ENCODE measurements at places on chromosomes 12 and 14.

DNA sequence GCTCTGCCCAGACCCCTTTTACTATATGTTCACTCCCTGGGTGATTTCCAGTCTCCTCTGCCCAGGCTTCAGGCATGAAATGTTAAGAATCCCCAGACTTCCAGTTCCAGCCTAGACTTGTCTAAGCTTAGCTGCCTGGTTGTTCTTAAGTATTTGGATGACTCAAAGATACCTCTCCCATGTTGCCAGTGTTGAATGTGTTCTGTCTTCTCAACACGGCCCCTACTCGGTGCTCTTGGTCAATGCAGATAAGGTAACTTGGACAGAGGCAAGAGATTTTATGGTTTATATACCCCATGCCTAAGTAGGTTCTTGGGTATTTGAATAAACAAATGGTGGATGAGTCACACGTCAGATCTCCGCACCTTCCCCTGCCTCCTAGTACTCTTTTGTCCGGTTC is 13.6 kb downstream of the PIWIL1 start:
- DNase-seq, result no peak

DNA sequence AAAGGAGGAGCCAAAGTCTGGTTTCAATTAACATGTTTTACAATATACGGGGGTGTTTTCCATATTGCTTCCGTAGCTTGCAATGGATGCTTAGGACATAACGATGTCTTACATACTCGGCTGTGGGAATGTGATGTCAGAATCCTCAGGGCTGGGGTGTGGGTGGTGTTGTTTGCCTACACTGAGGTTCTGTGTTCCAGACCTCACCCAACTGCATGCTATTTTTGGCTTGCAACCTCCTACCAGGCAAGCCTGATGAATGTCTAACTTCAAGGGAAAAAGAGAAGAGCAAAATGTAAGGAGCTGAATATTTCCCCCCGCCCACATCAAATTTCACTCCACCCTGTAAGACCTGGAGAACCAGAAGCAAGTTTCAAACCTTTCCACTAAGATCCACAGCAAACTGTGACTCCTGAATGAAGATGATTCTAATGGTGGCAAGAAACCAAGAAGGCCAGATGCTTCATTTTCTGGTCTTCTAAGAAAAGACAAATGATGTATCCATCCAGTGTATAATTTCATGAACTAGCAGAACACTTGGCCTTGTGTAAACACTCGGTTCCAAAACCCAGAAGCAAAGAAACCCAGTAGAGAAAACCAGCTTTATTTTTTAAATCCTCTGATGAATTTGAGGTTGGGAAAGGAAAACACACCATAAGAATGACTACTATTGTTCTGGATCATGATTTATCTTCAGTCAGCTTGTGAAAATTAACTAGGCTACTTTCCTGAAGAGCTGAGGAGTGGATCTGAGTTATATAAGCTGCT is 227.9 kb downstream of the DACT1 start:
- no peak for DNase-seq

GRCh38 chr14:30242744-30243143 is 315.1 kb upstream of the PRKD1 start:
- DNase-seq, result no peak

DNA sequence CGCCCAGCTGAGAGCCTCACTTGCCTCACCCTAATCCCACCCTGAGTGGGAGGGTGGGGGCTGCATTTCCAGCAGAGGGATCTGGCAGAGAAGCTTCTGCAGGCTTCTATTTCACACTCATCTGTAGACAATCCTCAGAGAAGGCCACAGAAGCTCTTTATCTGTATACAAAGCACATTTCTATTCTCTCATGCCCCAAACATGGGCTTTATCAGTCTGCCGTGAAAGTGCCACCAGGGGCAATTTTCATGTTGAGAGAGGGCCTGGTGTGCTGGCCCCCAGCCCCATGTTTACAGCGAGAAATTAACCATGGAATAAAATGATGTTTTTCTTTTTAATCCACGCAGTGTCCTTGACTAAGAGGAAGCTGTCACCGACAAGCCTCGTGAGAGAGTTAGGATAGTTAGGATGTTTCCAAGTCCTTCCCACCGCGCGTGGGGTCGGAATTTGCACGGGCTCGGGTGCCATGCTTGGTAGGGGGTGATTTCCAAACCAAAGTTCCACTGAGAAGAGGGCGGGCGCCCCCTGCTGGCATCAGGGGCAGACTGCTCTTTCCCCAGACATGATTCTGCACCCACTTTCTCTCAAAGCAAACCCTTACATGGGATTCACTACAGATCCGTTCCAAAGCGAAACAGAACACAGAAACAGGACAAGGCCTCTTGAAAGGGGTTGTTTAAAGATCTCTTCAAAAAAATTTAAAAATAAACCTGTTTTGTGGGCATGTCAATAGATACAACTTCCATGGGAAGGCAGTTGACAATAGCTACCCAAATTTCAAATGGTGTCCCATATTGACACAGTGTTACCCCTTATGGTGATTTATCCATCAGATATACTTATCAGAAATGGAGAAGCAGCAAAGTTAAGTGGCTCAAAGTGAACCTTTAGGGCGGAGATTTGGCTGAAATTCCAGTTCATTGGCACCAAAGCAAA is 19.4 kb downstream of the BDKRB1 start:
- DNase-seq, result peak; percentile 78

GRCh38 chr14:74682169-74682952 is 30.5 kb downstream of the AREL1 start:
- no peak for DNase-seq

DNA sequence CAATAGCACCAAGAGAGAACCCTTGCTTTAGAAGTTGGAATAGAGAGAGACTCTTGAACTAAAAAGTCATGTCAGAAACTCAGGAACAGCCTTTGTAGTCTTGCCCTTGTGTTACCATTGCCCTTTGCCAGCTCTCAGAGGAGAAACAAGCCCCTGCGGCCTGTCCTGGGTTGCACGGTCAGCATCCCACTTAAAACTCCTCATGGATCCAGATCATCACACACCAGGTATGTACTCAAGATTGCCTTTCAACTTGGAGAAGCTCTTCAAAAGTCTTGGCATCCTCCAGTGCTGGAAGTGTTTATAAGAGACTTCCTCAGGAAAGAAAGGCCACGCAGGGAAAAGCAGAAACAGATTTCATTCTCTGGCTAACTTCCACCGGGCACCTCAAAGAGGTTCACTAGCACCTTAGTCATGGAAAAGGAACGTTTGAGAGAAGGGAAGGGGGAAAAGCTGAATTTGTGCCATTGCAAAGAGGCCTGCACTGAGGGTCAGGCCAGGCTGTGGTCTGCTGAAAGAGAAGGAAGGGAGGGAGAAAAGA is 594.2 kb downstream of the MED13L start:
- no peak for DNase-seq

GRCh38 chr12:68480526-68480925 is 130.2 kb upstream of the RAP1B start:
- DNase-seq, result no peak

- DNase-seq, result no peak
These were observed 4.7 kb downstream of the HOMEZ start for GRCh38 chr14:23281247-23281646.

DNA sequence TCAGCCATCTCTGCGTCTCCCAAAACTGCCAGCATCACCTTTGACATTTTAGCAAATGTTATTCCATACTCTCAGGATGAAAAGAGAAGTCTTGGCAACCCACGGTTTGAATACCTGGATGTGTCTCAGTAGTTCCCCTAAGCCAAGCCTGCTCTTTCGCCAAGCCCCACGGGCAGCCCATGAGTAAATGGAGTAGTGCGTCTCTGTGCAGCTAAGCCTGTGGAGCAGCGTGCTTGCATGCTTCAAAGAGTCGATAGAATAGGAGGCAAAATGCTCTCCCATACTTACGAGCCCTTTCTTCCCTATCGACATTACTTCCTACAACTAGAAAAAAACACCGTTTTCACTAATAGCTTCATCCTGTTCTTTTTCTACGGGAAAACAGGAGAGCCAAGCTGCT is 634.5 kb upstream of the TMEM132C start:
- no peak for DNase-seq

- no peak for DNase-seq
These were observed 20.9 kb upstream of the ATP5MC2 start for GRCh38 chr12:53696655-53697331.

DNA sequence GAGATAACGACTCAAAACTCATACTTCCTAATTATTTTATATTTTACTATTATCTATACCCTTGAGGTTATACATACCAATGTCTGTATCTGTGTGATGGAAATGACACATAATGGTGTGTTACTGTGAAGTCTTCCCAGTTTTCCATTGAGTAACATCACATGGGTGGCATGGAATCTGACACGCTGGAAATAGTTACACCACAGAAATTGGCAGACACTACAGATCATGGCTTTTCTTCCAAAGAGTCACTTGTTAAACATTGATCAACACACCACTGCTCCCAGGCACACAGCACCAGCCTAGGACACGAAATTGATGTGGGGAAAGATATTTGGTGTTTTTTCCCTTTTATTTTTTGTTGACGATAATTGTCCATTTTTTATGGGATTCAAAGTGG is 33.0 kb upstream of the VWF start:
- DNase-seq, result no peak

DNA sequence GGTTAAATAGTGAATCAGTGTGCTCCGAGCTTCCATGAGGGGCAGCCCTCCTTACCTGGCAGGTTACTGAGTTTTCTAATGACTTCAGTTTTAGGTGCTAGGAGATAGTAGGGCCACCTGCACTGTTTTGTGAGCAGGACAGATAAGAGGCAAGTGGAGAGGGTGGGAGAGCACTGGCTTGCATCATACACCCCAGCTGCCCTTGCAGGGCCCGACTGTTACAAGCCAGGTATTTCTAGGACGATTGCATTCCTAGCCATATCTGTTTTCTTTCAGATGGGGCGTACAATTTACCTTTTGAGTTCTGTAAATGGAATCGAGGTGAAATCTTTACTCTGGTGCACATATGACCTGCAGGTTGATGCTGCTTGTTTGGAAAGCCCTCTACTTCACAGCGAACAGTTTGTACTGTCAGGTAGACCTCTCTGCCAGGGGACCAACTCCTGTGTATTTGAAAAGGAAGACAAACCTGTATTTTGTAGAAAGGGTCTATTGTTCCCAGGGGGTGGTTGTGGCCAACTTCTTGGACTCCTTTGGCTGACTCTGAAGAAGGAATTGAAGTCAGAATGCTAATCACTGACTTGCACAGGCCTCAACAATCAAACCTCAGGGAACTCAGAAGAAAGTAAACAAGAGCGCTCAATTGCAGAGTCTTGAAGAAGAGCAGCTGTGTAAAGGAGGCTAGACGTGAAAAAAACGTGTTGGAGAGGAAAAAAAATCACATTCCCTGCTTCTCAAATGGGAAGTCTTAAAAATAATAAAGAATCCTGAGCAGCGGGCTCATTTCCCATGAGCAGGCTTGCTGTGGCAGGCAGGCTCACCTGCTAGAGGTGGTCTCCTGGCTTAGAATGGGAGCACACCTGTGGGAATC is 57.3 kb downstream of the ETV6 start:
- no peak for DNase-seq

GRCh38 chr14:54001189-54001878 is 44.7 kb upstream of the BMP4 start:
- no peak for DNase-seq

GRCh38 chr14:97274626-97275025 is 477.4 kb downstream of the VRK1 start:
- no peak for DNase-seq

GRCh38 chr14:105999361-106000028 is 473.1 kb downstream of the TMEM121 start:
- DNase-seq, result peak; percentile 69

Measured in stimulated activated CD4-positive, alpha-beta T cell treated with anti-CD3 and anti-CD28 coated beads, Interleukin-4, amount 100 ng/mL, for 1 hour (primary cell).